ENCODE measurements at places on chromosomes 4 and X.

- ATAC-seq, result no peak
Observed at GRCh38 chr4:71878376-71878775, 94.5 kb upstream of the GC start.

GRCh38 chr4:7932287-7932686 lies 7.4 kb downstream of the AFAP1 start:
- ATAC-seq, result no peak

DNA sequence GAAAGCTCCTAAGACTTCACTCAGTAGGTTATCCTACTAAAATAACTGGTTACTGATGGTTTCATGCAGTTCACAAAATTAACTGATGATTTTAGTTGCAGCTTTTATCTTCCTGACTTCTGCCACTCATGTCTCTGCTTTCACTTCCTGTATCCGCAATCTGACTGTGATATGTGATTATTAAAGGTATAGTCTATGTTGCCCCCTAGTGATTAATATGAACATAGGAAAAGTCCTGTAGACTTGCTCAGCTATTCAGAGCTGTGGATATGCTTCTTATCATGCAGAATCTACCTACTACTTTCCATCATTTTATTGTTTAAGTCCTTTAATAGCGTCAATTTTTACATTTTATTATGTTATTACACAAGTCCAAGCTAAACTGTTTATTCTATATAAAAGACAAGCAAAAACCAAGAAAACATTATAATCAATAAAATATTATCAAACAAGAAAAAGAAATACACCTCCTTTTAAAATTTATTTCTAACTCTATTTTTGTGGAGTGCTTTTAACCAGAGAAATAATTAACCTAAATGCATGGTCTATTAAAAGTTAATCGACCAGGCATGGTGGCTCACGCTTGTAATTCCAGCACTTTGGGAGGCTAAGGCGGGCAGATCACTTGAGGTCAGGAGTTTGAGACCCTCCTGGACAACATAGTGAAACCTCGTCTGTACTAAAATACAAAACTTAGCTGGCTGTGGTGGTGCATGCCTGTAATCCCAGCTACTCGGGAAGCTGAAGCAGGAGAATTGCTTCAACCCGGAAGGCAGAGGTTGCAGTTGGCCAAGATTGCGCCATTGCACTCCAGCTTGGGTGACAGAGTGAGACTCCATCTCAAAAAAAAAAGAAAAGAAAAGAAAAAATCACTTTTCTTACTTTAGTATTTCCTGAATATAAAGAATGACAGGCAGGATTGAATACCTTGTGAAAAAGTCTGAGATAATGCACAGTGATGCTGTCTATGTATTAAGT lies 40.4 kb upstream of the TLR2 start:
- ATAC-seq, result no peak

DNA sequence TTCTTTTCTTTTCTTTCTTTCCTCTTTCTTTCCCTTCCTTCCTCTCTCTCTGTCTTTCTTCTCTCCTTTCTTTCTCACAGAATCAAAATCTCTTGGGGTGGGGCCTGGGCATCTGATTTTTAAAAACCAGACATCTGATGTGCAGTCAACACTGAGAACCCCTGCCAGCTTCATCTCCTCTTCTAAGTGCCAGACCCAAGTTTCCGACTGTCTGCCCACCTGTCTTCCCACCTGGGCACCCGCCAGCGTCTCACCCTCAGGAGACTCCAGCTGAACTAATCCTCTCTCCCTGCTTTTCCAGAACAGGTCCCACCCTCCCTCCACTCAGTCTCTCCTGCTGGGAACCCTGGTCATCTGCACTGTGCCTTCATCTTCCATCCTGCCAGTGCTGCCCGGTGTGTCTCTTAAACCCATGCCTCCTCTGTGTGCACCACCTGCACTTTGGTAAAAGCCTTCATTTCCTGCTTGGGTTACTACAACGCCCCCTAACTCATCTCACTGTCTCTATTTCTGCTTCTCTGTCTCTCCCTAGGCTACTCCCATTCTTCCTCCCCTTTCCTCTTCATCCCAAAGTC lies 2.8 kb downstream of the SOD3 start:
- no peak for ATAC-seq

GRCh38 chr4:25856756-25857155 lies 6.0 kb downstream of the SEL1L3 start:
- ATAC-seq, result no peak

DNA sequence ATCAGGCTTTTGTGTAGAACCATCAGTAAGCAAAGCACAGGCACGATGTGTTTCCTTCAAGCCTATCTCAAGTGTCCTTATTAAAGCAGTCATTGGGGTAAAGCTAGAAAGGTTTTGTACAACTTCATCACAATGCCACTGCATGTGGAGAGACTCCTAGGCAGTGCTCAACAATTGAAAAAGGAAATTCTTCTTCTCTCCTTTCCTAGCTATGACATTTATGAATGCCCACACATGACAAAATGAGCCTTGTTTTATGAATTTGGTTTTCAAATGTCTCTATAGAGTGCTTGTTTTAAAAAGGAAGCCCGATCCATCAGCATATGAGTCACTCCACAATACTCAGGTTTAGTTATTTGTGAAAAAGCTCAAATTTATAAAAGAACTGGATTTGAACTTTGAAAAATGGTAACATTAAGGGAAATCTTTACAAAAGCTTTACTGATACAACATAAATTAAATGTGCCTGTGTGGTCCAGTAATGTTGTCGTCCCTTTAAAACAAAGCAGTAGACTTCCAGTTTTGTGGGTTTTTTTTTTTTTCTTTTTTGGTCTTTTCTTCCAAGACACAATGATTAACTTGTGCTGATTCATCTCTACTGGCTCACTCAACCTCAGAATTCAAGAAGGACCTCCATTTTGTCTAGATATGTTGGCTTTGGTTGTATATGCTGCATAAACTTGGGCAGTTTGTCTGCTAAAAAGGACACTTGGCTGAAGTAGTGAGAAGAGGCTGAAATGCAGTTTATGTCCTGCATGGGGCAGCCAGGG lies 273.8 kb downstream of the GASK1B start:
- no peak for ATAC-seq

GRCh38 chr4:43932448-43932847 lies 516.2 kb downstream of the KCTD8 start:
- no peak for ATAC-seq

DNA sequence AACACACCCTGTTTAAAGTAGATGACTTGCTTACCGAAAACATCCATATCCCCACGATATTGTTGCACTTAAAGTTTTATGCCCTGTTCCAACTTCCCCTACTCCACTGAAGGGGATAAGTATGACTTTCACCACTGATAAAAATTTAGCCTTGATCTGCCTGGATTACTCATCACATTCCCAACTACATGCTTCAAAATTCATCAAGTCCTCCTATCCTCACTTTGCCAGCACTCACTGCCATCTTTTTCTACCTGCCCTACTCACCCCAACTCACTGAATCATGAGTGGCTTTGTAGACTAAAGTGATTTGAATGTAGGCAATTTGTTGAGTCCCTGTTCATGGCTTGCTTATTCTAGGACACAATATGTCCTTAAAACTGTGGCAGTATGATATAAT lies 12.2 kb upstream of the GPRIN3 start:
- no peak for ATAC-seq

GRCh38 chrX:145630081-145630480 lies 187.5 kb upstream of the SLITRK2 start:
- ATAC-seq, result no peak

GRCh38 chr4:58739275-58739674 lies 1629.1 kb upstream of the IGFBP7 start:
- ATAC-seq, result no peak

- ATAC-seq, result no peak
Observed at GRCh38 chrX:6810776-6811175, 275.9 kb upstream of the VCX3A start.

GRCh38 chr4:39700554-39700953 lies 2.6 kb downstream of the UBE2K start:
- ATAC-seq, result no peak

- ATAC-seq, result no peak
Observed at GRCh38 chr4:187128976-187129375, 405.3 kb upstream of the FAT1 start.

DNA sequence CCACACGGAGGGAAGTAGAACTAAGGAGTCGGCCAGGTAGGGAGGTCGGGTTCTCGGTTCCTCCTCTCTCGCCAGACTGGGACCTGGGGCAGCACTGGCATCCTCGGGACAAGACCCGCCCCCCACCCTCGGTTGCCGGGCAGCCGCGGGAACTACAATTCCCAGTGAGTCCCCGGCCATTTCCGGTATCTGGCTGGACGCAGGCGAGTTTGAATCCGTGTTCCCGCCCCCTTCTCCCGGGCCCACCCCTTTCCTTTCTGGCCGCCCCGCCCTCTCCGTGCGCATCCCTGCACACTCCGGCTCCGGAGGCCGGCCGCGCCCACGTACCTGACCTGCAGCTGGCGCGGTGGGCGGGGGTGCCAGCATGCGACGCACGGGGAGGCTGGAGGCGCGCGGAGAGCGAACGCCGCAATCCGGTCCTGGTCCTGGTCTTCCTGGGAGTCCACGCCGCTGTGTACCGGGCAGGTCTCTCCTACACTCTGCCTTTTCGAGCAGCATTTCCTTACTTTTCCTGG lies 10.2 kb upstream of the DLG3 start:
- ATAC-seq, result peak; percentile 87

- no peak for ATAC-seq
Observed at GRCh38 chrX:109660435-109661143, 35.6 kb upstream of the KCNE5 start.

DNA sequence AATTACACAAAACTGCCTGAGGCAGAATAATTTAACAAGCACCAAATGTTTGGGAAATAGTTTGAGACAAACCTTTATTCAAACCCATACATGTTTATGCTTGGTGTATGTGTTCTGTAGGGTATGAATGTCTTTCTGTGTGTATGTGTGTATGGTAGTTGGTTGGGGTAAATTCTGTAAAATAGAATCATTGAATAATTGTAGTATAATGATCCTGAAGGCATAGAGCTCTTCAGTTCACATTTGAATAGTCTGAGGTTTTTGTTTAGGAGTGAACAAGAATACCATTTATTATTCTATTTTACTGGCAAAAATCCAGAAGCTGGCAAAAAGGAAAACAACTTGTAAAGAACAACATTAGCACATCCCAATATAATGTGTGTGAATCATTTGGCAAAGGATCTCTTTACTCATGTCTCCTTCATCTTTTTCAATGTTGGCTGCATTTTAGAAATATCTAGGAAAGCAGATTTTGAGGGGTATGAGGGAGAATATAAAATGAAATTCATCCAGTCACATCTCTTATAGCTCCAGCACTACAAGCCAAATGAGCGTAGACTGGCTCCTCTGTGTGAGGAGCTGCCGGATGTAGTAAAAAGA lies 360.0 kb downstream of the CHIC1 start:
- no peak for ATAC-seq

DNA sequence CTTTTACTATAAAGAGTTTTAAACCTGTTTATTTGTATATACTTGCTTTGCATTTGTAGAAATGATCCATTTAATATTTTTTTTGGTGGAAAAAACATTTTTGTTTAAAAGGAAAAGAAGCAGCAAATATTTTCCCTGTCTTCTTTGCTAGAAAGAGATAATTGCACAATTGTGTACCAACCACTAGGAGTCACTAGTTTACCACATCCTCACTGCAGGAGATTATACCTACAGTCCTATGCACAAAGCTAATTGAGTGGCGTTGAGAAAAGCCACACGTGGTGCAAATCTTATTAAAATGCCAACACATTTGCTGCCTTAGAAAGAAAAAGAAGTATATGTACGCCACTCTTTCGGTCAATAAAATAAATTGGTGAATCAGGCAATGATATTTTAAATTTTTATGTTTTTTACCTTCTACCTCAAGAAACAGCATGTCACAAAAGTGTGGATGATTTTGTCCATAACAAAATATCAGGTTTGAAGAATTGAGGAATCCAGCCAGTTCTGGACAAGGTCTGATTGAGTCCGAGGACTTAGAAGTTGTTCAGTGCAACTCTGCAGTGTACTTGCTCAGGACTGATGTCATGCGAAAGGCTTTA lies 102.9 kb downstream of the GRXCR1 start:
- no peak for ATAC-seq

GRCh38 chr4:149531861-149532260 lies 283.8 kb downstream of the IQCM start:
- no peak for ATAC-seq

DNA sequence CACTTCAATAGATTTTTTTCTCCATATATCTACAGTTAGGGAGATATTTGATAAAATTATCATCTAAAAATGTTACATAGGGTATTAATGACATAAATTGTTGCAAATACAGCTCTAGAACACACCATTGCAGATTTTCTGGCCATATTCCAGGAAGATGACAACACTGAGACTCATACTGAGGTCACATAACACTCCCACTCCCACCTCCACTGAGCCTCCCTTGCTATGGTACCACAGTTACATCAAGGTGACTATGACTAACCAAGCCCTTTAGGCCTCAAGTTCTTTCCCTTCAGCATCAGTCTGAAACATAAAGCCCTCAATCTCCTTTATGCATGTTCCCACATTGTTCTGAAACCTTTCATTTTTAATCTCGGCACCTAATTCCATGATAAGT lies 932.0 kb upstream of the IGFBP7 start:
- ATAC-seq, result no peak

GRCh38 chr4:168769416-168769815 lies 240.6 kb downstream of the CBR4 start:
- ATAC-seq, result peak; percentile 23

- no peak for ATAC-seq
Observed at GRCh38 chr4:47933840-47934239, 19.5 kb upstream of the NFXL1 start.

DNA sequence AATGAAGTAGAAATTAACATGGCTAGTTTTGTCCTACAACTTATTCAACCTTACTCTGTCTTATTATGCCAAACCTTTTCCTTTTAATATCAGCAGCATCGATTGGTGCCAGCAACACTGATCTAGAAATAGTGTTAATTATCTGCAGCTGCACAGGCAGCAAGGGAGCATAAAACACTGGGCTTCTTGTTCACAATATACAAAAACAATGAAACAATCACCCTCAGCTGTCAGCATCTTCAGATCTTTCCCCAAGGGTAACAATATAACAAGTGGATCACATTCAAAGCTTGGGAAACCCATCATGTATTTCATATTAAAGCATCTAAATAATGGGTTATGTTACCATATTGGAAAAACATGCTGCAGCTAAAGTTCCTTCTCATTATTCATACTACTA lies 238.1 kb downstream of the SPOCK3 start:
- ATAC-seq, result no peak

GRCh38 chr4:54094451-54094850 lies 5.5 kb upstream of the GSX2 start:
- ATAC-seq, result no peak

GRCh38 chr4:107037199-107037584 lies 1.1 kb upstream of the DKK2 start:
- ATAC-seq, result no peak

DNA sequence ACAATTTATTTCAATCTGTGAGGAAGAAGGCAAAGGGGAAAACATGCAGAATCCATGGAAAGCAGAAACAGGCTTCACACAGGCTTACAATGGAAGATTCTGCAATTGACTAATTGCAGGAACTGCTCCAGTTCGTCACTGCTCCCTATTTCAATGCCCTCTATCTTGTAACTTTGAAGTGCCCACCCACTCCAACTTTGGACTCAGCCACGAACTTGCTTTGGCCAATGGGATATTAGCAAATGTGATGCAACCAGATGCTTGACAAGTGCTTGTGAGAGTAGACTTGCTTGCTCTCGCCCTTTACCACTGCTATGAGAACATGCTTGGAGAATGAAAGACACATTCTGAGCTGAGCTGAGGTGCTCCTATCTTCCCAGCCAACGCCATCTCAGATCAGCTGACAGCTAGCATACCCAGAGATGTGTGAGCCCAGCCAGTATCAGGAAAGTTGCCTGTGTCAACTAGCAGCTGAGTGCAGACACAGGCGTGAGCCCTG lies 105.7 kb upstream of the PTCHD1 start:
- no peak for ATAC-seq
